OCI-M1 (cell line): ENCODE measurements at places on chromosomes 6 and 20.

DNA sequence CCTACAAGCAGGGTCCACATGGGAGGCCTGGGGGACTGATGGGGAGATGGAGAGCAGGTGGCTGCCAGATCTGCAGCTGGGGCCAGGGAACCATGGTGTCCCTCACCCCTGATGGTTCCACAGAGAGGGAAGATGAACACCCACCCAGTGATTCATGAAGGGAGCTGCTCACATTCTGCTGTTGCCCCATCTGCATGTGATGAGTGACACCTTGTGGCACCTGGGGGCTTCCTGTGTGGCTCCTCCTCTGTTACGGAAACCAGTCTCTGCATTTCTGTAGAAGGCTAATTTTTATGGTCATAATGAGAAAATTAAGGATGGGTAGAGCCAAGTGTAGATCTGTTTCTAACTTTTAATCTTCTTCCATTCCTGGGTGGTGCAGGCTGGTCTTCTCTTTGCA, 217.1 kb downstream of the SMOC2 start:
- DNase-seq = no peak

- DNase-seq = no peak
These were observed 113.6 kb upstream of the CCDC28A start for GRCh38 chr6:138659998-138660397.

- DNase-seq = peak; percentile 68
These were observed 1.2 kb downstream of the MTCH1 start for GRCh38 chr6:36984581-36985416.

- no peak for DNase-seq
These were observed 230.2 kb downstream of the PRKN start for GRCh38 chr6:162497389-162497788.

GRCh38 chr20:48797275-48797825, 30.4 kb downstream of the PREX1 start:
- DNase-seq = no peak

DNA sequence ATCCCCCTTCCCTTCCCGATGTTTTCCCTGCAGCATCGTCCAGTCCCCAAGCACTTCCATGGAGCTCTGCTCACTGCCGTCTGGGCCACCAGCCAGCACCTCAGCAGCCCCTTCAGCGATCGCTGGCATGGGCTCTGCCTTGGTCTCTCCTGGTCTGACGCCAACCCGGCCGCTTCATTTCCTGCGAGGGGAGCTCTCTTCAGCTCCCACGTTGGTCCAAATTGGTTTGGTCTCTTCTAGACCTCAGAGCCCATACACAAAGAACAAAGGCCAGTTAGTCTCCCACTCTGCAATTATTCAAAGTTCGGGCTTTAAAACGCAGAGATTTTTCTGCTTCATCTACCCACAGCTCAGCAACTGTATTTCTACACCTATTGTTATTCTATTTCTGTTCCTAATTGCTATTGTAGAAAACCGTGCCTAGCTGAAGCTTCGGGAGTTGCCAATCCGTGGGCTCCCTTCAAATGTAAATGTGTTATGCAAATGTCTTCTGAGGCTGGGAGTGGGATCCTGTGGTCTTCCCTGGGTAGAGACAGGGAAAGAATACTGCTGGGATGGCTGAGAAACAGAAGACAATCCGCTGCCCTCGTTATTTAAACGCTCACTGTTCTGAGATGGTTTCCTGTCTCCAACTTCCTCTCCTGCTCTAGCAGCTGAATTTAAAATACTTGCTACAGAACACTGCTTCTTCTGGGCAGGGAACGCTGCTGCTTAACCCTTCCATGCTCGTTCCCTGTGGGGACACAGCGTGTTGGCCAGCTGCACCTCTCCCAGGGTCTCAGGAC, 154.2 kb upstream of the QKI start:
- DNase-seq = no peak

GRCh38 chr6:25006565-25007001, 70.8 kb upstream of the RIPOR2 start:
- peak; percentile 93 for DNase-seq

DNA sequence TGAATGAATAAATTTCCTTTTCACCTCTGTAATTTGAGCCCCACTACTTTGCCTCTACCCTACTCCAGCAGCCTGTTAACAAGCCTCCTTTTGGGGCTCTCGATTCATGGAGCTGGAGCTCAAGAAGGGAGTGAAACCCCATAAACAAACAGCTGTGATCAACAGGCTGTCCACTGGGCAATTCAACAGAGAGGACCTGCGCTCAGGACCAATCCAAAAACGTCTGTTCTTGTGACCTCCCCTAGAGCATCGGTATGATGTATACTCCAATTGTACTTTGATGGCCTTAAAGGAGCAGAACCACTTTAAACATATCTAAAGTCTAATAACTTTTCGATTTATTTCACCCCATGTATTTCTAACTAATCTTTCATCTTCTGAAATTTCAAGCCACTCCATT, 37.4 kb downstream of the HIVEP2 start:
- no peak for DNase-seq

DNA sequence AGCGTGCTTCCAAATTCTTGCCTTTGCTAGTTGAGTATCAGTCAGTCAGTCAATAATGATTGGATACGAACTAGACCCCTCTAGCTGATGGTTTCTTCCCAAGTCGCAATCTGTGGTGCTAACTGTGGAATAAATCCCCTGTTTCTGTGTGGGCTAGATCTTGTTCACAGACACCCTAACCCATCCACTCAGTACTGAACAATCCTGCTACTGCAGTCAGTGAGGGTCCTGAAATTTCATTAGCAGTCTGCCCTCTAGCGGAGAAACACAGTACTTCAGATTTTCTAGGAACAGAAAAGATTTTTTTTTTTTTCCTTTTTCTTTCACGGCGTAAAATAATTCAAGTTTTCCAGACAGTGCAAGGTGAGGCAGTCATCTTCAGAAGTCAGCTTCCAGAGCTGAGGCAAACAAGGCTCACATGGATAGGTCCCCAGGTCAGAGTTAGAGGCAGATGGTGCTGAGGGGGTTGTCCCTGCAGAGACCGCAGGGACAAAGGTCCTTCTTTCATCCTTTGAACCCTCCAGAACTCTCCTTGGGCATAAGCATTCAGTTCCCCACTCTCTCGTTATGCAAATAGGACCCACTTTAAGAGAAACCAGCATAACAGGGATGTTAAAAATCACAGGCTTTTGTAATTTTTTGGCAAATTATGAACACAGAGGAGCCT, 119.6 kb downstream of the SCML4 start:
- peak; percentile 62 for DNase-seq

DNA sequence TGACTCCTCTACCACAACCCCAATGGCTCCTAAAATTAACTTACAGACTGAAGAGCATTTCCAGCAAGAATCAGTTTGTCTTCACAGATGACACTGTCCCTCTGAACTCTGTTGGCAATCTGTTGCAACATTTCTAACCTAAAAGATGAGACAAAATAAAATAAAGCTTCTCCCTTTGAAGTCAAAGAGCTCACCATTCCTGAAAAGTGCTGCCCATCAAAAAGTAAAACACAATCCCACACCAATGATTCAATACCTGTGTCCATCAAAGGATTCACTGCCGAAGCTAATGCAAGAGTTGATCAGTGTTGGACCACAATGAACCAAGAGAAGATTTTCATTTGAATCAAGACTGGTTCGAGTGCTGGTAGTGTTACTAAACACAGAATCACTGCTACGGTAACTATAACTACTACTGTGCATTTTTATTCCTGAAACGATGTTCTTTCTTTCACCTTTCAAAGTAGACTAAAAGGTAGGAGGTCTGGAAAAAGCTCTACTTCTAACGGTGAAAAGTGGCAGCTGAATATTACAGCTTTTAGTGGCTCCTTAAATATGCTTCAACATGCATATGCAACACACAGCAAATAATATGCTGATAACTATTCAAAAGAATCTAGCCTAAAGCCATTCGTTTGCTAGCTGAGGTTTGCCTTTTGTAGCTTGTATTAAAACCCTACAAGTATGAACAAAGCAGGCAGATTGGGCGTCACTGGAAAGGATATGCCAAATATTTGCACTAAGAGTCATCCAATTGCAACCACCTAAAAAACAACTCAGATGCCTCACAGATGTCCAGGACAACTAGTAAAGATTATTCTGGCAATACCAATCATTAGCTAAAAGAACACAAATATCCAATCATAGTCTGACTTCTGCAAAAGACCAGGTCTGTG, at the start of gene DST:
Gene DST (minus strand): TSS at position 524 of the 896 bp plus-strand sequence.
- no peak for DNase-seq

DNA sequence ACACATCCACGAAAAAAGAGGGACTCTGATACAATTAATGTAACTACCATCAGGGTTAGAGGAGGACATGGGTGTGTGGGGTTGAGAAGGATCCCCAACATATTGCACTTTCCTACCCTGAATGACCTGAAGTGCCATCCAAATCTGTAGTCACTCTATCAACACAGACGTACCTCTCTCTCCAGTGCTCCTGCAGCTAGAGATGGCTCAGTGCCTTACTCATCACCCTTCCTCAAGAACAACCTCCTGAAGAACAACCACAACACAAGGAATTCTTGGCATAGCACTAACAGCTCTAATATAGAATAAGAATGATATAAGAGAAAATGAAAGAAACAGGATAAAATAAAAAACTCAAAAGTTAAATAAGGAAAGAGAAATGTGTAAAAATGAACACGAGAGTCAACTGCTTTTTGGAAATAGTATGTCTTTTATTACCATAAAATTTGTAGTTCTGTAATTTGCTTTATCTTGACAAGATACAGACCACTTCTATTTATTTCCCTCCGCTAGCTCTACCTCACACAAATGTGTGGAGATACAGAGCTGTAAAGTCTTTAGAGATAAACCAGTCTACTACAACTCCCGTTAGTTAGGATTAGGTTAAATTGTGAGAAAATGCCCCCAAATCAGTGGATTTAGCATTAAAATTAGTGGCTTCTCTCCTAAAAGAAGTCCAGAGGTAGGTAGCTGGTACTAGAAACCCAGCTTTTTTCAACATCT, 63.9 kb downstream of the REV3L start:
- no peak for DNase-seq

DNA sequence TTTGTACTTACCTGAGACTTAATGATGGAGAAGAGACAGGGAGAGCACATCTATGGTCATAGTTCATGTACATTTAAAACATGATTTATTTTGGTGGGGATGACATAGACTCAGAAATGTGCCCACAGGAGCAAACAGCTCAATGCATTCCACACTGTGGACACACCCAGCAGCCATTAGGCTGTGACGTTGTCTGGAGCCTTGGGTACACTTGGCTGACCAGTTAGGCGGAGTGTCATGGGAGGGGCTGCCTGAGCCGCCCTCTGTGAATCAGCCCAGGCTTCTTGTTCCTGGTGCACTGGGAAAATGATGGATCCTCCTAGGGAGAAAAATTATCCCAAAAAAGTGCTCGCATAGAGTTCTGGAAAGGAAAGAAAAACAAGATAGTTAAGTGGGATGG, 231.0 kb upstream of the GMDS start:
- DNase-seq = no peak

GRCh38 chr20:33499355-33499754, 9.5 kb downstream of the CBFA2T2 start:
- DNase-seq = no peak

DNA sequence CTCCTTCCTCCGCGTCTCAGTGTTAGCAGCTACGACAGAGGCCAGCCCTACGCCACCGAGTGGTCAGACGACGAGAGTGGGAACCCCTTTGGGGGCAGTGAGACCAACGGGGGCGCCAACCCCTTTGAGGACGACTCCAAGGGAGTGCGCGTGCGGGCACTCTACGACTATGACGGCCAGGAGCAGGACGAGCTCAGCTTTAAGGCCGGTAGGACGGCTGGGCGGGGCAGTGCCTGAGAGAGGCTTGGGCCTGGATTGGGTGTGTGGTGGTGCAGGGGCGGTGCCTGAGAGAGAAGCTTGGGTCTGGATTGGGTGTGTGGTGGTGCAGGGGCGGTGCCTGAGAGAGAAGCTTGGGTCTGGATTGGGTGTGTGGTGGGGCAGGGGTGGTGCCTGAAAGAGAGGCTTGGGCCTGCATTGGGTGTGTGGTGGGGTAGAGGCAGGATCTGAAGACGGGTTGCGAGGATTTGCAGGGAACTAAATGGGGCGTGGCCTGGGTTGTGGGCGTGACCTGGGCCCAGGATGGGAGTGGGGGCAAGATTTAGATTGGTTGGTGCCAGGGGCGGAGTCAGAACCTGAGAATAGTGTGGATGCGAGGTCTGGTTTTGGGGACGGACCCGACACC, 24.4 kb downstream of the SPDEF start:
- no peak for DNase-seq

- no peak for DNase-seq
These were observed 117.8 kb downstream of the RTN4IP1 start for GRCh38 chr6:106511288-106512047.

DNA sequence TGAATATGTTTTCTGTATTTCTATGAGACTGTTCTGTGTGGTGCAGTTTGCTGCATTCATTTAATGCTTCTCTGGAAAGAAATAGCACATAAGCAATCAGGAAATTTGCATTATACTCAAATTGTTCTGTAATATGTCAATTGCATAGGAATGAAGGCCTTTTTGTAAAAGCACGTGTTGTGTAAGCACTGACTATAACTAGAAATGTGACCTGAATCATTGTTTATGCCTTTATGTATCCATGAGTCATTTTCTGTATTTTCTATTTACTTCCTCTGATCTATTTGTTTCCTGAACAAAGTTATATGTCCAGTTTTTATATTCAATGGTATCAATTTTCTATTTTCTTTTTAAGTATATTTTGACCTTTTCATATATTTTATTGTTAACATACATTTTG, 1455.3 kb downstream of the GRIK2 start:
- no peak for DNase-seq

DNA sequence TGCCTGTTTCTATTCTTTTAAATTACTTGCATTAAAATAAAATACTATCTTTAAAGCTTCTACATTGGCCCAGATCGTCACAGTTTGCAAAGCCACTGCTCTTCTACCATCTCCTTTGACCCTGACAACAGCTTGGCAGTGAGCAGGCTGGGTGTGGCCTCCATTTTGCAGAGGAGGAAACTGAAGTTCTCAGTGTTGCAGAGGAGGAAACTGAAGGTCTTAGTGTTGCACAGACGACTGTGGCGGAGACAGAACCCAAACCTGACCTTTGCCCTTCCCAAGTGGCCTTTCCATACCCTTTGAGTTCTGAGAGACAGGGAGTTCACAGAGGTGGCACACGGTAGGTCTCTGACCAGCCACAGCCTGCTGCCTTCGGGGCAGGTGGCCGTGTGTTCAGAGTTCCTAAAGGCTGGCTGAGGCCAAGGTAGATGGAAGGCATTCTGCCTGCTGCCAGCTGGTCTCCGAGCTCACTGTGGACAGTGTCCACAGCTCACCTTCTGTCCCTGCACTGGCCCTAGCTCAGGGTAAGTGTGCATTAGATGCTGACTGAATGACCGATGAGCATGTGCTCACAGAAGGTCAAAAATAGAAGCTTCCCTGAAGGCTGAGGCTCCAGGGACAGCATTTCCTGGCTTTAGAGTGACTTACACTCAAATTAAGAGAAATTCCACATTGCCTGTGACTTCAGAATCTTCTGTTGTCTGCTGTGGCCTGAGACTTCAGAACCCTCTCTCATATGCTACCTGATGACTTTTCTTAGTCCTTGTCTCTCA, 113.5 kb upstream of the SLC24A3 start:
- no peak for DNase-seq

GRCh38 chr6:2502096-2502997, 248.4 kb downstream of the MYLK4 start:
- no peak for DNase-seq
